Activated T-cell treated with anti-CD3 and anti-CD28 coated beads, Interleukin-2, amount 50 U/mL, for 1 hour (primary cell): ENCODE measurements at places on chromosomes 13 and 19.
A peak's percentile ranks its signal among the peaks of the same experiment; 100 is the strongest.

DNA sequence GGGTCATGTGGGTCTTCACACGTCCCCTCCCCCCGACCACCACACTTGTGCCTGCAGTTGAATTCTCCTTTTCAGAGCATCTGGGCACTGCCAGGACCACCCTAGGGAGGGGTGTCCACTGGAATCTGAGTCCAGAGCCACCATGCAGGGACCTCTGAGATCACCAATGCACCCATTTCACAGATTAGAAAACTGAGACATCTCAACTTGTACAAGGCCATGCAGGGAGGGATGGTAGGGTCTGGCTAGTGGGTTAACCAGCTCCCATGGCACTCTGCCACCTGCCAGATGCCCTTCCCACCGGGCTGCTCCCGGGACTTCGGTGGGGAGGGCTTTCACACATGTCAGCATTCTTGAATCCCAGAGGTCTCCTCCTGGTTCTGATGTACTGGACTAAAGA is 44.3 kb upstream of the C19orf12 start:
- no peak for DNase-seq

DNA sequence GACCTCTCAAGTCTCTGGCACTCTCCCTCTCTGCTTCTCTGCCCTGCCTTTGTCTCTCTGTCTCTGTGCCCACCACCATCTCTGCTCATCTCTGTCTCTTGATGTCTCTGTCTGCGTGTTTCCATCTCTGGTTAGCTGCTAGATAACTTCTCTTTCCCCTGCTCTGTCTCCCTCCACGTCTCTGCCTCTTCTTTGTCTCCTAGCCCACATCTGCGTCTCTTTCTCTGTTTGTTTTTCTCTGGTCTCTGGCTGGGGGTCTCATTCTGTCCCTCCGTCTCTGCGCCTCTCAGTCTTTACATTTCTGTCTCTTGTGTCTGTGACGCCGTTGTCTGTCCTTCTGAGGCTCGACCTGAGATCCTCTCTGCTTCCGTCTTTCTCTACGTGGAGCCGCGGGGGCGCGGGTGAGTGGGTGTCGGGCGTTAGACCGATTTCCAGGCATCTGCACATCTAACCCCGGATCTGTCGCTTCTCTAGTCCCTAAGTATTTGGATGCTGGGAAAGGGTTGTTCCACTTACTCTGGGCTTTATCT is 386 bp downstream of the GIPR start:
- peak; percentile 50 for DNase-seq

DNA sequence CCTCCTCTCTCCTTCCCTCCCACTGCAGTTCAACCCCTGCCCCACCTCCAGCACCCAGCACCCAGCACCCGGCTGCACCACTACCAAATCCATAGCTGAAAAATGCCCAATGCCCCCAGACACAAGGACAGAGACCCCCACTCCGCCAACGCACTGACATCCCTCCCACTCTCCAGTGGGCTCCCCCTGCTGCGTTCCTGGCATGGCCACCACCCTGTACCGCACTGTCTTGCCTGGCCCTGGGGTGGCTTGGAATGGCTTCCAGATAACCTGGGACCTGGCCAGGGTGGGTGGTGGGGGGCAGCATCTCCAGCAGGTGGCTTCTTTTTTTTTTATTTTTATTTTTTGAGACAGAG is 5.8 kb upstream of the MKNK2 start:
- DNase-seq: no peak

GRCh38 chr19:19554074-19555023 is 16.3 kb downstream of the CILP2 start:
- DNase-seq: peak; percentile 65

GRCh38 chr13:74452176-74452575 is 318.0 kb upstream of the KLF12 start:
- DNase-seq: no peak

DNA sequence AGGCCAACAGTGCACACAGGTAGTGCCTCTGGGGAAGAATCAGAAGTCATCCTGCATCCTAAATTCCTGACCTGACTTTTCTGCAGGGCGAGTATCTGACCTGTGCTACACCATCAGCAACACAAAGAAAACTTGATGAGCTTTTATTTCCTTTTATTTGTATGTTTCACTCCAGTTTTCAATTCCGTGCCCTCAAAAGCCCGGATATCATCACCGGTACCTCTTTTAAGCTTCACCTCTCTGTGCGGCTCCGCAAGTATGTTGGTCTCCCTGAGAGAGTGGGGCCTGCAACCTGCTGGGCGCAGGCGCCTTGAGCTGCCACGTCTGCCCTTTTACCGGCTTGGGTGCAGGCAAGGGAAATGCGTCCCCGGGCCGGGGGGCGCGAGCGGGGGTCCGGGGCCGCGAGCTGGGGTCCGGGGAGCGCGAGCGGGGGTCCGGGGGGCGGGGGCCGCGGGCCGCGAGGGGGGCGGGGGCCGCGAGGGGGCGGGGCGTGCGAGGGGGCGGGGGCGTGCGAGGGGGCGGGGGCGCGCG is 4.3 kb upstream of the DUXA start:
- DNase-seq: peak; percentile 33

GRCh38 chr19:784541-784940 is 12.7 kb upstream of the PTBP1 start:
- DNase-seq: no peak

- no peak for DNase-seq
Observed at GRCh38 chr13:33026489-33027152, 10.4 kb downstream of the KL start.

DNA sequence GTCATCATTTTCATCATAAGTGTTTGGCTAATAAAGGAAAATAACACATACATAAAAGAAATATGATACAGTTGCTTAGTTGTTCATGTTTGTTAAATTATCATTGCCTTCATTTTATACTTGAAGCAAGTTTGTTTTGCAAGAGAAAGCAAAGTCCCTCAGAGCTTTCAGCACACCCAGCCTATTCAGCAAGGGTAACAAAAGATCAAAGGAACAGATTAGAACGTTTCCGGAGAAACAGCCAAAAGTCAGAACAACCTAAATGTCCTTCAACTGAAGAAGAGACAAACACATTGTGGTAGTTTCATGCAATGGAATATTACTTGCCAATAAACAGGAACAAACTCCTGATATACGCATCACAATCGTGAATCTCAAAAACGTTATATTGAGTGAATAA is 380.7 kb downstream of the MZT1 start:
- no peak for DNase-seq

DNA sequence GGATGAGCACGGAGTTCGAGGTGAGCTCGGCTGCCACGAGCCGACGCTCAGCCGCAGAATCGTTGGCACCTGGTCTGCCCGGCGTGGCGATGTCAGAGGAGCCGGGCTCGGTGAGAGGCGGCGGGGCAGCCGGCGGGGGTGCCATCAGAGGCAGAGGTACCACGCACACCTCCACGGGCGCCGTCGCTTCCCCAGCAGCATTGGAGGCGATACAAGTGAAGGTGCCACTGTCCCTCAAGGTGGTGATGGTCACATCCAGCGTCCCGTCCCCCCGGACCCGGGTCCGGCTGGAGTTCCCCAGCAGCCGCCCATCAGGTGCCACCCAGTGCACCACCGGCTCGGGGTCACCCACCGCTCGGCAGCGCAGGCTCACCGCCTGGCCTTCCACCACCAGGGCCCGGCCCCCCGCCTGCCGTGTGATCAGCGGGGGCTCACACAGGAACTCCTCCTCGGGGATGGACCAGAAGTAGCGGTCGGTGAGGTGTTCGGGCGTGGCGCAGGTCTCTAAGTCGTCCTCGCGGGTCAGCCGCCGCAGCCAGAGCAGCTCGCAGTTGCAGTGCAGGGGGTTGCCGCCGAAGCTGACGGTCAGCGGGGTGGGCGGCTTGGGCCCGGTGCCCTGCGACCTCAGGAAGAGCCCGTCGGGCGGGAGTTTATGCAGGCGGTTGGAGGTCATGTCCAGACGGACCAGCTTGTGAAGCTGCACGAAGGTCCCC is 6.5 kb downstream of the LRFN1 start:
- no peak for DNase-seq

GRCh38 chr13:49436890-49437289 is 7.0 kb downstream of the CAB39L start:
- DNase-seq: no peak

DNA sequence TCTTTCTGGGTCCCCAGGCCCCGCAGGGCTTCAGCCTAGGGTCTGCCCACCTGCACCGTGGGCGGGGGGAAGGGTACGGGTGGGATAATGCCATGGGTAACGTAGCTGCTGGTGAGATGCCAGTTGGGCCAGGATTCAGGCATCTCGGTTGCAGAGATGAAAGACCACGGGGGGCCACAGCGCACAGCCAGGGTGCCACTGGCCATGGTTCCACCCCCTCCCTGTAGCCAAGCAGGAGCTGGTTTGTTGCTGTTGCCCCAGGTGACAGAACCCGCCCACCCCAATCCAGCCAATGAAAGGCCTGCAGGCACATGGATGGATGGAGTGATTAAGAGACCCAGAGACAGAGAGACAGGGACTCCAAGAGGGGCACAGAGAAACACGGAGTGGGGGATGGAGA is 1.0 kb upstream of the CGB7 start:
- no peak for DNase-seq
